Stimulated activated CD4-positive, alpha-beta T cell treated with anti-CD3 and anti-CD28 coated beads, Interleukin-12 subunit alpha, Interleukin-12 subunit beta, amount 100 ng/mL, for 4 hours (primary cell): ENCODE measurements at places on chromosomes 1 and 21.
A peak's percentile ranks its signal among the peaks of the same experiment; 100 is the strongest.

DNA sequence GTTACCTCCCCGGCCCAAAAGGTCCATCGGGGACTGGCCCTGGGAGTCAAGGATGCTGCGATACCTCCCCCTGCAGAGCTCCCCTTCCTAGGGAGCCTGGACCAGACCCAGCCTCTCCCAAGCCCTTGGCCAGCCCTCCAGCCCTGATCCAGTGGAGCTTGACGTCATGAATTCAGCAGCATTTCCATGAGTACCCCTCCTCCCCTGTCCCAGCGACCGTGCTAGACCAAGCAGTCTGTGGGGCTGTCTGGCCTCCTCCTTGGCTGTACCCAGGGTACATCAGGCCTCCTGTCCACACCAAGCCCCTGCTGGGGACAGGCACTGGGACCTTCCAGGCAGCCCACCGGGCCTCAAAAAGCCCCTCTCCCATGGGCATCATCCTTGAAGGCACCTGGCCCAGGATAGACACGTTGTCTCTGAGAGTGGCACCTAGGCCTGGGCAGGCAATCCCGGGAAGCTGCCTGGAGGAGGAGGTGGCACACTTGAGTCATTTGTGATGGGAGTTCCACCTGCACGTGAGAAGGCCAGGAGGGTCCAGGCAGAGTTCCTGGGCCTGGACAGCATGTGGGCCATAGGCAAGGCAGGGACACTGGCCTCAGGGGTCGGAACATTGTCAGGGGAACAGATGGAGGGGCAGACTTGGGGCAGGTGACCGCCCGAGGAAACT lies 46.4 kb downstream of the WNT9A start:
- DNase-seq: no peak

DNA sequence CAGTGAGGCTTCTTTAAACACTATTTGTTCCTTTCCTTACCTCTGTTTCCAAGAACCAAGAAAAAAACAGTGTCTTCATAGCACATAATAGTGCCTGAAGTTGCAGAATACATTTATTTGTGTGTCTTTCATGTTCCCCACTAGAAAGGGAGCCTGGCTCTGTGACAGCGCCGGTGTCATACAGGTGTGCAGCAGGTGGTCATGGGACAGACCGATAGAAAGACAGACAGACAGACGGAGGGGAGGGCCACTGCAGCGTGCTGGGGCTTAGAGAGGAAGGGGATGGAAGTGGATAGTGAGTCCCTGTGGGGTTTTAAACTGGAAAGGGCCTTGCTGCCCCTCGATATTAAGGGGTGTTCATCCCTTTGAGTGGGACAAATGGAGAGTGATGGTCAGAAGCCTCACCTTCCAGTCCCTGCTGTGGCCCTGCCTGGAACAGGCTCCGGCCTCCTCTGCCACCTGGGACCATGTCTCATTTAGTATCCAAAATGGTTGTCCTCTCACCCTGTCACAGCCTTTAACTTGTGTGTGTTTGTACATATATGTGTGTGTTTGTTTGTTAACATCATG lies 152.9 kb downstream of the PGBD5 start:
- DNase-seq: no peak

- no peak for DNase-seq
Observed at GRCh38 chr1:161198194-161198896, 509 bp downstream of the ADAMTS4 start.

- DNase-seq: no peak
Observed at GRCh38 chr1:212255705-212256307, 29.4 kb upstream of the PPP2R5A start.

DNA sequence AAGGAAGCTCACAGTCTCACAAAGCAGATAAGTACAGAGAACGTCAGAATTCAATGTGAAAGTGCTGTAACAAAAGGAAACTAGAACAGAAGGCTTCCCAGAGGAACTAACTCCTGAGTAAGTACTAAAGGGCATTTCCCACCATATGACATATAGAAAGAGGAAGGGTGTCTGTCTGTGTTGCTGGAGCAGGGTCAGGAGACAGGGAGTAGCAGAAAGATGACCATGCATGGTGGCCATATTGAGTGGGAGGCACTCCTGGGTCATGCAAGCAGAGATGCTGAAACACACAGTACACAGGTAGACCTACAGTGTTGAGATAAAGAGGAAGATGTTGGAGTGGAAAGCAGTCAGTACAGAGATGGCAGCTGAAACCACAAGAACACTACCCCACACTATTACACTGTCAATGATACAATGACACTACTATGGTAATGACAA lies 47.3 kb downstream of the SLC25A24 start:
- no peak for DNase-seq

GRCh38 chr21:44734841-44735240 lies 23.5 kb upstream of the TSPEAR start:
- DNase-seq: no peak

DNA sequence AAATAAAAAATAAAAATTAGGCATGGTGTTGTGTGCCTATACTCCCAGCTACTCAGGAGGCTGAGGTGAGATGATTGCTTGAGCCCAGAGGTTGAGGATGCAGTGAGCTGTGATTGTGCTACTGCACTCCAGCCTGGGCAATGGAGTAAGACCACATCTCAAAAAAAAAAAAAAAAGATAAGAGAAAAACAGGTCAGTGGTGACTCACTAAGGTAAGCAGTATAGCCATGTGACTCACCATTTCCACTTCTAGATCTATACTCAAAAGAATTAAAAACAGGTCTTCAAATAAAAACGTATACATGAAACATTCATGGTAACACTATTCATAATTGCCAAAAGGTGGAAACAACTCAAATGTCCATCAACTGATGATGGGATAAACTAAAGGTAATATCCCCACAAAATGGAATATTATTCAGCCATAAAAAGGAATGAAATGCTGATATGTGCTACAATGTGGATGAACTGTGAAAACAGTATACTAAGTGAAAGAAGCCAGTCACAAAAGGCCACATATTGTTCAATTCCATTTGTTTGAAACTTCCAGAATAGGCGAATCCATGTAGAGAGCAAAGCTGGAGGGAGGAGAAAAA lies 75.1 kb downstream of the ZNF281 start:
- no peak for DNase-seq

- no peak for DNase-seq
Observed at GRCh38 chr1:191669629-191670028, 488.6 kb upstream of the RGS18 start.

GRCh38 chr1:40861224-40862003 lies 749 bp downstream of the CITED4 start:
- peak; percentile 36 for DNase-seq

DNA sequence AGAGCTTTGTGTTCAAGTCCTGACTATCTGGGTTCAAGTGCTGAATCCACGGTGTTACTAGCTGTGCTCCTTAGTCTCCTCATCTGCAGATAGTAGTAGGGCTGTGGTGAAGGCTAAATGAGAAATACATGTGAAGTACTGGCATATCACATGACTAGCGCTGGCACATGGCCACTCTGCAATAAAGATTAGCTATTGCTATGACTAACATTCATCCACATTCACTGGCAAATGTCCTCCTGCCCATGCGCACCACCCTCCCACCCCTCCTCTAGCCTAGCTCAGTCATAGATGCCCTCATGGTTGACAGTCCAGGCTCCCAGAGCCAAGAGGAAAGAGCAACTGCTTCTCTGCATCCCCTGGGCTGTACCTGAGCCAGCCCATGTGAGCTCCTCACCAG lies 8.5 kb upstream of the COL8A2 start:
- no peak for DNase-seq

DNA sequence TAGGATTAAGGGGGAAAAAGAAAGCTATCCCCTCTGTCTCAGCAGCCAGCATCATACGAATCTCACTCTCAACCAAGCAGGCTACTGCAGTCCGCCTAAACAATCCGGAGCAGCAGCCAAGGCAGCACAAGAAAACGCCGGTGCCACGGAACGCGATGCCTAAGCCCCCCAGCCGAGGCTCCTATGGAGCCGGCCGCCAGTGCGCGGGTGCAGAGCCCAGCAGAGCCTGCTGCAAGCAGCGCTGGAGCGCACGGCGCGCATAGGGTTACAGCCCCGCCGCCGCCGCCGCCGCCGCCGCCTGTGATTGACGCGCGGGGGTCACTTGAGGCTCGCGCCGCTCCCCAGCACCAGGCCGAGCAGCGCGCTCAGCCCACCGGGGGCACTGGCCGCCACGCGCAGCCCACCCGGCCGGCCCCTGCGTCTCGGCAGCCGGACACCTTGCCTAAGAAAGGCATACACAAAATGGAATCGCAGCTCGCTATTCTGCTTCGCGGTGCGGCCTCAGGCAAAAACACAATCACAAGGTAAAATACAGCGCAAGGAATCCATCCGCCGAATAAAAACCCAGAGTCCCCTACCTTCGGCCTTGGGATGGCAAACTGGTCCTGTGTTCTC lies 780 bp downstream of the HIVEP3 start:
- DNase-seq: peak; percentile 45

DNA sequence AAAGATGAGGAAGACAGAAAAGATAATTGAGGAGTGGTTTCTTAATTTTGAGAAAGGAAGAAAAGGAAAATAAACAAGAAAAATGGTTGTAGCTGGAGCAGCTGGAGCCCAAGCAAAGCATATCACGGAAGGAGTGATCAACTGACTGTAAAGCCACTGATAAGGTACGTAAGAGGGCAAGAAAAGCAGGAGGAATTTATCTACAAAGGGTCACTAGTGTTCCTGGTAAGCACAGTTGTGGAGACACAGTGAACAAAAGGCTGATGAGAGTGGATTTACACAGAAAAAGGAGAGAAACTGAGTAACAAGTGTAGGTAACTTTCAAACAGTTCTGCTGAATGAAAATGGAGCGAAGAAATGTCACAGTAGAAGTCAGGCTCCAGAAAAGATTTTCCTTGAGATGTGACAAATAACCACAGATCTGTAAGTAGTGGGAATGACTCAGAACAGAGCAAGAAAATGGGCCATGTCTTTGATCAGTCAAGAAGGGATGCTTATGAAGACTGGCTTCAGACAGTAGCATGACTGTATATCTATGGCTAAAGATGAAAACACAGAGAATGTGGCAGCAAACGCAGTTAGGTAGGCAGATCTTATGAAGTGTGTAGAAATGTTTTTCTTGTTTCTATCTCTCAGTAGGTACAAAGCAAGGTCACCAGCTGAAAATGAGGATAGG lies 45.6 kb upstream of the RBM34 start:
- DNase-seq: no peak

- DNase-seq: peak; percentile 43
Observed at GRCh38 chr1:15848143-15848928, 829 bp downstream of the SPEN start.

GRCh38 chr21:43728154-43728466 lies 9.2 kb downstream of the PDXK start:
- no peak for DNase-seq

DNA sequence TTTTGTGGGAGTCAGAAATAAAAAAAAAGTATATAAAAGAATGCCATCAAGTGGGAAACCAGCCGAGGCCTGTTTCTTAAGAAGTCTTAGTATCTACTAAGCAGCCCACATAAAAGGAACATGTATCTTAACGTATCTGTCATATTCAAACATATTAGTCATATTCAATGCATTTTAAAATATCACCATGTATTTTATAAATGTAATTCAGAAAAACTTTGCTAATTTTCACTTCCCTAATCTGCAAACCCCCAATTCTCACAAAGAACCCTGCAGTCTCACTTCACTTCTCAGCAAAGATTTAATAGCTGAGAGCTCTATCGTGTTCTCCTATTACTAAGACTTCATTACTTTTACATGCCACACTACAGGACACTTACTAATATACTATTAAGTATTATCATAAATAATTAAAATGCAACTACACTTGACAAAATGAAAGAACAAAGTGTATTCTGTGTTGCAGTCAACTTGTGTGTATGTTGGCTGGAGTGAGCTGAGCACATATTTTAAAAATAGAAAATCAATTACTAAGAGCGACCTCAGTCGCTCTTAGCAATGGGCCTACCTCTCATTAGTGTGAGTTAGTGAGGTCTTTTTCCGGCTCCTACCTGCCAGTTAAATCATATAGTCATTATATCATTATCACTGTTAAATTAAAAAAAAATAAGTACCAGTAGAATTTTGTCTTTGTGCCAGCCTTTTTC lies 484.3 kb downstream of the LMO4 start:
- DNase-seq: no peak

- DNase-seq: peak; percentile 37
Observed at GRCh38 chr1:10693497-10694273, 102.8 kb downstream of the CASZ1 start.

DNA sequence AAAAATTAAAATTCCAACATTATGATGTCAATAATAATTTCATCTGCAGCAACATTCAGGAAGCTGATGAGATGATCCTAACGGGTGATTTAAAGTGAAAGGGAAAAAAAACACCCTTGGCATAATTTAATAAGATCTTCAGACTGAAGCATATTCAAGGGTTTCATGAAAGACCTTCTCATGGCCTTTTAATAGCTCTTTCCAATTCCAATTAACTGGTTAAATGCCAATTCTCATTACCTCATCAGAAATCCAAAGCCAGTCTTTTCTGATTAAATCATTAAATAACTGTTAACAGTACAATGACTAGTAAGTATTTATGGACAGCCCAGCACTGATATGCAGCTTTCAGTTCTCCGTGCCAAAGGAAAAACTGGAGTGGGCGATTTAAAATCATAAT lies 407.5 kb downstream of the SMYD3 start:
- no peak for DNase-seq

GRCh38 chr1:112957133-112957812 lies 1.3 kb upstream of the SLC16A1 start:
- DNase-seq: peak; percentile 22

DNA sequence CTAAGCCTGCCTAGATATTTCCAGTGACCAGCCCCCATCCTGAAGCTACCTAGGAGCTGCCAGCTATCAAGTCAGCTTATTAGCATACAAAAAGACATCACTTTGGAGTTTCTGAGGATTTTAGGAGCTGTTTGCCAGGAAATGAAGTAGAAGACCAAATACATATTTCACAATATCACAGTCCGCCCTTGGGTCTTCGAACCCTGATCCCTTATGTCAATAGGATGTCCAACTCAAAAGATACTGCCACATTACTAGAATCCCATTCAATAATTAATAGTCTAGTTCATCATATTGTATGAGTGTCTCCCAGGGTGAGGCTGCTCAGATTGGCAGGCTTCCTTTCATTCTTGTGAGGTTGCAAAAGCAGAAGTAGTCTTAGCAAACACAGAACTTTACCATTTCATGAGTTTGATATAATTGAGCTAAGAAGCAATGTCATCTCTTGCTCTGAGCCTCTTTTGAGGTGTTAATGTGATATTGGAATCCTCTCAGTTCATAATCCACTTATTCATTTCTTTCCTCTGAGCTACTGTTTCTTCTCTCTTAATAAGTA lies 13.6 kb downstream of the IPO9 start:
- no peak for DNase-seq

GRCh38 chr1:40477678-40478053 lies 576 bp downstream of the ZFP69 start:
- DNase-seq: peak; percentile 18

DNA sequence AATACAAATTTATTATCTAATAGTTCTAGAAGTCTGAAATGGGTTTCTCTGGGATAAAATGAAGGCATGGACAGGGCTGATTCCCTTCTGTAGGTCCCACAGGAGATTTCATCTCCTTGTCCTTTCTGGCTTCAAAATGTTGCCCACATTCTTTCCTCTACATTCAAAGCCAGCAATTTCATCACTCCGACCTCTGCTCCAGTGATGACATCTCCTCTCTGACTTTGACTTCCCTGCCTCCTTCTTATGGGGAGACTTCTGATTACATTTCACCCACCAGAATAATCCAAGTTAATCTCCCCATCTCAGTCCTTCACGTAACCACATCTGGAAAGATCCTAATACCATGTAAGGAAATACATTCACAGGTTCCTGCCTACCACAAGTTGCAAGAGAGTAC lies 358.0 kb upstream of the C1orf87 start:
- no peak for DNase-seq

GRCh38 chr1:171805395-171806115 lies 24.1 kb downstream of the METTL13 start:
- no peak for DNase-seq
